ENCODE measurements at places on chromosomes 13 and 19.
A peak's percentile ranks its signal among the peaks of the same experiment; 100 is the strongest.

DNA sequence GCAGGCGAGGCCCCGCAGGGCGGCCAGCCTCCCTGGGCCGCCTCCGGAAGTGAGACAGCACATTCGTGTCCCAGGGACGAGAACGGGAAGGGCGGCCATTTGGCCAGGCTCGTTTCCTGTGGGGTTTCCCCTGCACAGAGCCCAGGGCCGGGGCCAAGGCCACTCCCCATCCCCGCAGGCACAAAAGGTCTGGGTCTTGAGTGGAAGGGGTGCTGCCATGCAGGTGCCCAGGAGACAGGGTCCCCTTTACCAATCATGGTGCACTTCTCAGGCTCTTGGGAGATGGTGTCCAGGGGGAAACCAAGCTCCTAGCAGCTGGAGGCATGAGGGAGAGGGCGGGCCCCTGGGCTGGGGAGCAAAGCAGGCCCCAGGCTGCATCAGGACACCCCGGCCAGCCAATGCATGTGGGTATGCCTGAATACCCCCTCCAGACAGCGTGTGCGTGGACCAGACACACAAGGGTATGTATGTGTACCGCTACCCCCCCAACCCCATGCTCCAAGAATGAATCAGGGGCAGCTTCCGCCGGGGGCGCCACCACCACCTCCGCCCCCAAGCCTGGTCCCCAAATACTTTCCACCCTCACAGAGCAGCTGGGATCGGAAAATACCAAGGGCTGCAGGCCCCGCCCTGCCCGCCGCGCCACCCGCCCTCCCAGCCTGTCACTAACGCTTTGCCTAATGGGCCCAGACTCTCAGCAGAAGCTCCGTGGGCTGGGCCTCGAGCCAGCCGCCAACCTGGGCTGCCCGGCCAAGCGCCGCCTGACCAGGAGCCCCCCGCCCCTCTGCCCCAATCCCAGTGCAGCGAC lies 37.6 kb upstream of the NANOS3 start:
- peak; percentile 76 for DNase-seq

DNA sequence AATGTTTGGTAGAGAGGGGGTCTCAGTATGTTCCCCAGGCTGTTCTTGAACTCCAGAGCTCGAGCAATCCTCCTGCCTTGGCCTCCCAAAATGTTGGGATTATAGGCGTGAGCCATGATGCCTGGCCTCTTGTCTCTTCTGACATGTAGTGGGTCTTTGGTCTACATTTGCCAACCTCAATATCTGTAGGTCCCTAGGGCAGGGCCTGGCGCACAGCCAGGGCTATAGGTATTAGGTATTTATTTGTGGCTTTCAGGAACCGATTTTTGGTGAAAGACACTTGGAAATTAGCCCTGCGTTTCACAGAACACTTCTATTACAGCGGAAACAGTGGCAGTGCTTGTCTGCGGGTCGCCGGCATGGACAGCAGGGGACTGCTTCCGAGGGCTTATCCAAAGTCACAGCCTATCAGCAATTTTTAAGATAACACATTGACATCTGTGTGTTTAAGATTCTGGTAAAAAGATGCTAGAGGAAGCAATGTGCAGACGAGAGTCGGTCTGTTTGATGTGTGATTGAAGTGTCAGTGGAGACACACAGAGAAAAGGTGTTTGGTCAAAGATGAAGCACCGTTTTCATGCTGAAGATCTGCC lies 14.5 kb downstream of the ZNF536 start:
- no peak for DNase-seq

DNA sequence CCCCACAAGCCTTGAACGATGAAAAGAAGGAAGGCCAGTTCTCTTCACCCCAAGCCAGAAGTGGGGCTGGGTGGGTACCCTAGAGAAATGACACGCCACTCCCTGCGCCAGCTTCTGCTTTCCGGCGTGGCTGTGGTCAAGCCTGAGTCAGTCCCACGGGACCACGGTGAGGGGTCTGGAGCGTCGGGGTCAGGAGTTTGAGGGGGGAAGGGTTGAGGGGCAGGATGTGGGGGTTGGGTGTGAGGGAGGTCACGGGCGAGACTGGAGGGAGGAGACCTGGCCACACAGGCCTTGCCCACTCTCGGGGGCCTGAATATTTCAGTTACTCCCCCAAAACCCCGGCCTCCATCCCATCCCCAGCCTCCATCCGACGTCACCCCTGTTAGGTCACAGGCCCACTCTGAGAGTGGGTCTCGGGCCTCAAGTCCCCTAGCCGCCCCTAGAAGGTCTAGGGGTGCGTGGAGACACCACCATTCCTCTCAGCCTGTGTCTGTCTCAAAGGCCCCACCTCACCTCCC lies 500 bp upstream of the IFI30 start:
- no peak for DNase-seq

GRCh38 chr19:36221474-36221873 lies 6.6 kb downstream of the ZNF146 start:
- no peak for DNase-seq

DNA sequence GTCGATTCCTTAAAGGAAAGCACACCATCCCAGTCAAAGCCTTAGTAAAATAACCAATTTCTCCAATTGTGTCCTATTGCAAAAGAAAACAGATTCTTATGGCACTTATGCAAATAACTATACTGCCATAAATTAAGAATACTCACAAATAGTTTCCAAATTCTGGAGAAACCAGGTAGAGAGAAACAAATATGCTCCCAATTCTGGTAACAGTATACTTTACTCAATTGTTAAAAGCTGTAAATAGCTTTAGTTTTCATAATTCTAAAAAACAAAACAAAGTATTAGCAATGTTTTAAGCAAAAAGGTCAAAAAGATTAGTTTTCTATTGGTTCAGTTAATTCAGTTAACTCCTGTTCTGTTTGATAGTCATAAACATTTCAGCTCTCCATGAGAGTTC lies 18.2 kb upstream of the UBAC2 start:
- DNase-seq: no peak

DNA sequence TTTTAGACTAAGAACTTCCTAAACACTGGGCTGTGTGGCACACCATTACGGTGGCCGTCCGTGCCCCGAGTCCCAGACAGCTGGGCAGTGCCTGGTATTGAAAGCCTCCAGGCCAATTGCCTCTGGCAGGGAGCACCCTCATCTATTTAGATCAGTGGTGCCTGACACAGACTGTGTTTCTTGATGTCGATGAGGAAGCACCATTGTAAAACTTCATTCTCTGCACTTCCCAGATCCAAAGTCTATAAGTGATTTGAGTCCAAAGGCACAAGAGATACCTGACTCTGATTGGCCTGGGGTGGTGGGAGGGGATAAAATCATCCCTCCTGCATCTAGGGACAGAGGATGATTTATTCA lies 8.5 kb upstream of the STK24 start:
- no peak for DNase-seq

DNA sequence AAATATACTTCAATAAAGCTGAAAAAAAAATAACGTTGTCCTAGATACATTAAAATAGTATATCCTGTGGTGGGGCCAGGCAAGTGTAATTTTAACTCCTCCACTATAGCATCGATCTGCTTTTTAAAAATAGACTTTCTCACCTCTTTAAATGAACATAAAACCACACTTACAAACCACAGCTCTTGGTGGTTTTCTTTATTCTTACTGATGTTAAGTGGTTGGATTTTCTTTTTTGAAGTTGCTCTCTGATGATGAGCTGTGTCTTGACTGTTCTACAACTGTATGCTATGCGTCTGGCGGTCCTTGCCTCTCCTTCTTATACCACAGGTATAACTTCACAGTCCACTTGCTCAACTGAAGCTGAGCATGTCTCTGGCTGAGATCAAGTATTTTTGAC lies 721.5 kb upstream of the KLHL1 start:
- no peak for DNase-seq

- DNase-seq: no peak
Measured at GRCh38 chr13:103007427-103007762, 58.8 kb downstream of the SLC10A2 start.

GRCh38 chr19:38792250-38793111 lies 3.5 kb downstream of the LGALS7B start:
- DNase-seq: no peak

- no peak for DNase-seq
Measured at GRCh38 chr13:102132777-102133295, 269.0 kb downstream of the FGF14 start.

DNA sequence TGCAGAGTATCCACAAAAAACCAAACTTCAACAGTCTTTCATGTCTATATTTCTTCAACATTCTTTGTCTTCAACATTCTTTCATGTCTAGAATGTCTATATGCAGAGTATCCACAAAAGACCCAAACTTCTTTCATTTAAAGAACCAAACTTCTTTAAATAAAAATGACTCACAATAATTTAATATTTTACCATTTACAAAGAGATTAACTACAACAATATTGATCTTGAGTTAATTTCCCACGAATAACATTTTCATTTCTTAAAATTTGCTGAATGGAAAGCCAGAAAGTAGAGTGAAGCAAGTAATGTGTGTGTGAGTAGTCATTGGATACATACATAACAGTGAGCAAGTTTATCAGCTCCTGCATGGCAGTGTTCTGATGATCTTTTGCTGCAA lies 1069.7 kb downstream of the EFNB2 start:
- DNase-seq: no peak

GRCh38 chr13:103557878-103558277 lies 491.7 kb upstream of the SLC10A2 start:
- no peak for DNase-seq

- no peak for DNase-seq
Measured at GRCh38 chr13:98396071-98396710, 180.7 kb downstream of the STK24 start.

DNA sequence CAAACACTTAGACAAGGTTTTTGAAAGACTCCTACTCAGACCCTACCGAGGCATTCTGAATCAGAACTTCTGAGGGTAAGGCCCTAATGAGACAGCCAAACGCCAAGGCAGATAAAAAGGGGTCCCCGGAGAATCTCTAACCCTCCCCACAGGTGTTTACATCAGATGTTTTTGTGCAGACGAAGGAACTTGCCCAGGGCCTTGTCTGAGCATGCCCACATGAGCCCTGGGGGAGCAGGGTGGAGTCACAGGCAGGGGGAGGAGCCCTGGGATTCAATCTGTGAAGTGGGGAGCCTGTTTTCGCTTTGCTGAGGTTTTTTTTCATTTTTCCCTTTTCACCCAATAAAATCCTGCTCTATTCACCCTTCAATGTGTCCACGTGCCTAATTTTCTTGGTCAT lies 61.6 kb upstream of the MED4 start:
- no peak for DNase-seq

GRCh38 chr19:15154002-15154612 lies 46.7 kb downstream of the NOTCH3 start:
- no peak for DNase-seq

- no peak for DNase-seq
Measured at GRCh38 chr13:93769607-93770006, 543.0 kb downstream of the GPC6 start.

DNA sequence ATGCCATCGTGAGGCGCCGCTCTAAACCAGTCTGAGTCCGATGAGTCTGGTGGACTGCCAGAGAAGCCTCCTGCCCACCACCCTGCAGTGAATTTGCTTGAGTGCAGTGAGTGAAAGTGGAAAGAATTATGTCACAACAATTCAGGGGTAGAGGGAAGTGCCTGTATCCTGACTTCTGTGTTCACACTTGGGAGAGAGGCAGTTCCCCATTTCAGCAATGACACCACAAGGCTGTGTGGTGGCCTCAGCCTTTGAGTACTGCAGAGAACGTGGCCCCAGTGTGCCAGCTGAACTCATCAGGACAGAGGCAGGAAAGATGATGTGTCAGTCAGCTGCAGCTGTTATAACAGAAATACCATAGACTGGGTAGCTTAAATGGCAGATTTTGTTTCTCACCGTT lies 155.6 kb downstream of the COG6 start:
- no peak for DNase-seq

DNA sequence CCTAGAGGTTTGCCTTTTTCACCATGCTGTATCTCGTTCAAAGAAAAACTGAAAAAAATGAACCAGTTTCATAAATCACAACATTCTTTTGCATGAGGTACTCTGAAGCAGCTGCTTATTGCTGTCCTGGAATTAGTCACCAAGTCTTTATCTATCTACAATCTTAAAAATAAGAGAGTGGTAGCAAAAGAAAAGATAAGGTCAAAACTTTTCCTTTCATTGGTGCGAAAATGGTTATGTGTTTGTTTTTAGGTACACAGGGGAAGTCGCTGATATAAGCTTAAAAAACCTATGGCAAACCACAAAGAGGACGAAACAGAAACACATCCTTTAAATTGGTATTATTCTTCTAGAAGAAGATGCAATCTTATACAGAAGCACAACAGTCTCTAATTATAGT lies 20.7 kb downstream of the OBI1 start:
- no peak for DNase-seq

GRCh38 chr13:94093652-94094315 lies 385.7 kb downstream of the DCT start:
- no peak for DNase-seq

DNA sequence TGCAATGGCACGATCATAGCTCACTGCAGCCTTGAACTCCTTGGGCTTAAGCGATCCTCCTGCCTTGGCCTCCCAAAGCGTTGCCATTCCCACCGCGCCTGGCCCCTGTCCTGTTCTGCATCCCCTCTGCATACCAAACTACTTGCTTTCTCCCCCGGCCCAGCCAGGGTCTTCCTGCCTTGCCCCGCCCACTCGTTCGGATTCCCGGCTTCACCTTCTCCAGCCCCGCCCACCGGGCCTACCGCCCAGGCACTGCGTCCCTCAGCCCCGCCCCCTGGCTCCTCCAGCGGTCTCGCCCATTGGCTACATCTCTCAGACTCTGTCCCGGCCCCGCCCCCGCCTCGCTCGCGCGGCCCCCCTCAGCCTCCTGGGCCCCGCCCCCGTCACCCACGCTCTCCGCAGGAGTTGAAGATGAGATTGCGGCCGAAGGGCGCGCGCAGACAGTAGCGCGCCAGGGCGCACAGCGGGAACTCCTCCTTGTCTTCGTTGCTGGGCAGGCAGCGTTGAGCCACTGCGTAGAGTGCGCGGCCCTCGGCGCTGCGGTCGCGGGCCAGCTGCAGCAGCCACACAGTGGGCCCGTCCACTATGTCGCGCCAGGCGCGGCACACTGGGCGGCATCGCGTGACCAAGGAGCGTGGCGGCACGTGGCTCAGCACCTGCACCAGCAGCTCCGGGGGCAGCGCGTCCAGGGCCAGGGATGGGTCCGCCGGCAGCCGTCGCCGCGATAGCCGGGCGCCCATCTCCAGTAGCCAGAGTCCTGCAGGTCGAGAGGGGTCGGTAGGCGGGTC lies 19.0 kb downstream of the MRPS12 start:
- peak; percentile 73 for DNase-seq

Measured in GM12891 (cell line).